ENCODE measurements at places on chromosomes 2 and 18. TPM values are rescaled to one million over a fixed set of nuclear protein-coding genes. Genes with fewer than 3 reads are reported as not detected.

The GCG gene
- total RNA-seq: not detected

The ZSWIM2 gene
- total RNA-seq: not detected

GRCh38 chr18:36735130-36735529 is 93.7 kb downstream of the TPGS2 start:
- H3K27me3 ChIP-seq: peaks cover 4% of the 10 kb centered on the region
- no peaks in the 10 kb centered on the region for H3K4me1 ChIP-seq
- no peak overlapping the region for H3K4me3 ChIP-seq
- H3K36me3 ChIP-seq: no peaks in the 10 kb centered on the region
- no peak overlapping the region for H3K27ac ChIP-seq
- no peak for DNase-seq

- no peaks in the 10 kb centered on the region for H3K36me3 ChIP-seq
- peak overlapping the region; percentile 48 for H3K4me3 ChIP-seq
- H3K27me3 ChIP-seq: no peaks in the 10 kb centered on the region
Measured at GRCh38 chr2:69582582-69583176, 60.9 kb downstream of the AAK1 start.

DNA sequence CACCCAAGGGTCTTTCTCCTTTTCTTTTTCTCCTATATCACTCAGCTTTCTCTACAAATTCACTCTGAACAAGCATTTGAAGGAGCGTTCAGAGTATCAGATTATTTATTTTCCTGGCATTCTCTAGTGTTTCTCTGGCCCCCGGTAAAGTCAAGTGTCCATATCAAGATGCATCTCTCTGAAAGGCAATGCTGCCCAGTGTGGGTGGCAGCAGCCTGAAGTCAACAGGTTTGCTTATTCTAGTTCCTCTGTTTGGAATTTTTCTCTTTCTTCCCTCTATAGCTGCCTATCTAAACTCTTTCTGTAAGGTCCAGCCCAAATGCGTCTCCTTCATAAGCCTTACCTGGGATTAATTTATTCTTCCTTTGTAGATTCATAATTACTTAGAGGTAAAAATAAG is 526.2 kb upstream of the TNP1 start:
- no peaks in the 10 kb centered on the region for H3K27me3 ChIP-seq
- H3K4me3 ChIP-seq: no peak overlapping the region
- no peak overlapping the region for H3K27ac ChIP-seq
- no peaks in the 10 kb centered on the region for H3K36me3 ChIP-seq
- peaks cover 2% of the 10 kb centered on the region for H3K4me1 ChIP-seq

- peaks cover 6% of the 10 kb centered on the region for H3K27me3 ChIP-seq
- no peak overlapping the region for H3K4me3 ChIP-seq
- DNase-seq: no peak
- no peaks in the 10 kb centered on the region for H3K4me1 ChIP-seq
- H3K27ac ChIP-seq: no peak overlapping the region
- no peaks in the 10 kb centered on the region for H3K36me3 ChIP-seq
Measured at GRCh38 chr2:229422063-229422462, 151.0 kb upstream of the PID1 start.

DNA sequence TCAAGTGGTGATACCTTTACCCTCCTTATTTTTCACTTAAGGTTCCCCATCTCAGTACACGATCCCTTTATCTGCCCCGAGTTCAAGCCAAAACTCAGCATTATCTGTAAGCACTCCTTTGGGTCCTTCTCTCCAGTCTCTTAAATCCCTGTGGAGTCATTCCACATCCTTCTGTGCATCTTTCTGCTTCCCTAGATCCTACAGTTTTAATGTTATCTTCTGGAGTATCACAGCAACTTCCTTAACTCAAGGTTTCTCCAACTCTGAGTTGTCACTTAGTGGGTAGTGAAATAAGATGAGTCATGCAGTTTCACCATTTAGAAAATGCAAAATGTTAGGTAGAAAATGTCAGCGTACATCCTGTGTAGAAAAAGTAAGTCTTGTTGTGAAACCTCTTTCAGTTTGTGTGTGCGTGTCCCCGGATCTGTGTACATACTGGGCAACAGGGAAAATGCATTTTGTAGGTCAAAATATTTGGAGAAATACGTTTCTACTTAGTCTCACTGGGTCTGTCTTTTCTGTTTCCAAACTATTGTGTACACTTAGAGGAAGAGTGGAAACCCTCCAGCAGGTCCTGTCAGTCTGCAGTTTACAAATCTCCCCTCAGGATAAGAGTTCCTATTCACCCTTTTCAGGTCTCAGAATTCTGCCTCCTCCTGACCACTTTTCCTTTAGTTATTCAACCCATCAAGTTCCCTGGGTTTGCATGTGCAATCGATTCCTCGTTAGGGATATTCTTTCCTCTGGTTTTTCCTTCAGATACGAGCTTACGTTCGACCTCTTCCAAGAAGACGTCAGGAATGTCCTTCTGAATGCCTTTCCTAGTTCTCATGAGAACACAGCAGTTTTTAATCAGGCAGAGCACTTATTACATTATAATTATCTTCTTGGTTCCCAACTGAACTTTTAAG is 154.8 kb downstream of the TGIF1 start:
- H3K36me3 ChIP-seq: no peaks in the 10 kb centered on the region
- H3K4me3 ChIP-seq: no peak overlapping the region
- no peak overlapping the region for H3K27ac ChIP-seq
- DNase-seq: peak; percentile 60
- peaks cover 13% of the 10 kb centered on the region for H3K4me1 ChIP-seq

- no peaks in the 10 kb centered on the region for H3K27me3 ChIP-seq
- DNase-seq: no peak
- no peak overlapping the region for H3K27ac ChIP-seq
- H3K4me1 ChIP-seq: no peaks in the 10 kb centered on the region
- H3K4me3 ChIP-seq: no peak overlapping the region
Measured at GRCh38 chr2:65504814-65505697, 72.7 kb upstream of the SPRED2 start.
